ENCODE measurements at places on chromosomes 4 and X.
A peak's percentile ranks its signal among the peaks of the same experiment; 100 is the strongest.

DNA sequence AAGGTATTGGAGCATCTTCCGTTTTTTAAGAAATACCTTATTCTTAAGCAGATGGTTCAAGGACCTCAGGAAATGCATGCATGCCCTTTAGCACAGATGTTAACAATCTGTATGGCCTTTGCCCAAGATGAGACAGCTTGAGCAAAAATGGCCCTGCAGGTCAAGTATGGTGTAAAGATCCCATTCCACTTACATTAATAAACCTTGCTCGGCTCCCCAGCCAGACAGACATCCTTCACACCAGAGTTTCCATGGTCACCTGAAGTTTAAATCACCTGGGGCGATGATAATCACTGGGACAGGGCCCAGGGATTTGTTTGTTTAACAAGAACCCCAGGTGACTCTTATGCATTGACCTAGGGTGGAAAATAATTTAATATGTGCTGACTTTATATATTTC is 287.0 kb upstream of the NOCT start:
- no peak for DNase-seq

GRCh38 chrX:149003863-149004660 is 501.0 kb downstream of the IDS start:
- DNase-seq, result no peak

DNA sequence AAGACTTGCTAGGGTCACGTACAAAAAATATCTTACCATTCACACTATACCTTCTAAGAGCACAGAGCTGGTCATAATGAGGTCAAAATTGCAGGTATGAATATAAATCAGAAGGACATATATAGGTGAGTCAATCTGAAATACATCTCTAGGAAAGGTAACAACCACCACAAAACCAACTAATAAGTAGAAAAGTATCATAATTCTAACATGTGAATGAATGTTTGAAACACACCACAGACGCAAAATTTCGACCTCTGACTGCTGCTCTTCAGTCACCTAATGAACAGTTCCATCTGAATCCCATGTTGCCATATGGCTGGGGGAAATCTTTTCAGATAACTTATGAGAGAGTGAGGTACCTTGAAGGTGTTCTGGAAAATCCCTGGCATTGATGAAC is 22.1 kb downstream of the STAP1 start:
- DNase-seq, result no peak

DNA sequence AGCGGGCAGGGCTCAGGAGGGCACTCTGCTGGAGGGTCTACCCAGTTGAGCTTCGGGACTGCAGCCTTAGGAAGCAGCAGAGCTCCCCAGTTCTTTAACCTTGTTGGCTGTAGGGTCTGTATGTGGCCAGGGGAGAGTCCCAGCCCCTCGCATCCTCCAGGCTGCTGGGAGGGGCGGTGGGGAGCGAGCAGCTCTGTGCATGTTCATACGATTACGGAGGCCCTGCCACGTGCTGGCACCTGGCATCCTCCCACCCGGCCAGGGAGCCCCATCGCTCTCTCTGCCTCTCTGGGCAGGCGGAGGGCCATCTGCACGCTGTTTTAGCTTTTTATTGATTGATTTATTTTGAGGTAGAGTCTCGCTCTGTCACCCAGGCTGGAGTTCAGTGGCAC is 21.2 kb downstream of the NSG1 start:
- no peak for DNase-seq

DNA sequence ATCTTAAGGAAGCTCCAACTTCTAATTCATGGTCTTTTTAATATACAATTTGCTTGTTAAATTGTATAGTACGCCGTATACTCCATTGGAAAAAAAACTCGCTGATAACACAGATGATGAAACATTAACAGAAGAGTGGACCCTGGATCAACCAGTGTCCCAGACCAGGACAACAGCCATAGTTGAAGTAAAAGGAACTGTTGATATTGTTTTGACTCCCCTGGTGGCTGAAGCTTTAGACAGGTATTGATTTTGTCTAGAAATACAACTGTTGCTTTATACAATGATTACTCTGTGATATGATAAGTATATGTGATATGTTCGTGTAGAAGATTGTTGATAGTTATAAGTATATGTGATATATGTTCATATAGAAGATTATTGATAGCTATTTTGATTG is 91.7 kb downstream of the BLTP1 start:
- no peak for DNase-seq

GRCh38 chrX:100615005-100615404 is 21.6 kb downstream of the TSPAN6 start:
- peak; percentile 83 for DNase-seq

DNA sequence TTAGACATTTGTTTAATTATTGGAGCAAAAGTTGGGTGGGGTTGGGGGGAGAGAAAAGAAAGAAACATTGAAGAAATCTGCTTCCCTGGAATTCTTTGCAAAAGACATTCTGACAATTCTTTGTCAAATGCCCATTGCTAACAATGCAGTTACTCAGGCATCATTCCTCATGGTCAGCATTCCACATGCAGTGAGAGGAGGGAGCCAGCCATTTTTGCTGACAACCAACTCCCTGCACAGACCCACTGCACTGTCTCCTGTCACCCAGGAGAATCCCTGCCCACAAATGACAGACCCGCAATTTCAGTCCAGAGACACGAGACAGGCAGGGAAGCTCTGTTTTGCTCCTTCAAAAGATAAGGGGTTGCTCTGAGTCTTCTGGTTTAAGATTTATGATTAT is 985.1 kb upstream of the SLIT2 start:
- DNase-seq, result peak; percentile 13

GRCh38 chr4:121873604-121874003 is 3.3 kb upstream of the BBS7 start:
- DNase-seq, result peak; percentile 58

DNA sequence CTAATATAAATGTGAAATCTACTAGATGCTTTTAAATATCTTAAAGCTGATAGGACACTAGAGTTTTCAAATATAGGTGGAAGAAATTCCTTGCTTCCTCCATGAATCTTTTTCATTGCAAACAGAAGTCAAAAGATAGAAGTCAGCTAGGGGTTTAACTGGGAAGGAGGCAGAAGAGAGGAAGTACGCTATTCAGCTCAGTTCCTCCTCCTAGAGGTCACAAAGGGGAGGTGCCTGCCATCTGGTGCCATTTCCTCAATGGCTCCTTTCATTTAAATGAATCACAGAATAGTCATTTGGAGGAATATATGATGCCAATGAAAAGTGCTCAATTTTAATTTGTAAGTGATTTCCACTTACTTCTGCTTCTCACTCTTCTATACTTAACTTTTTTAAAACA is 8.5 kb downstream of the COL25A1 start:
- DNase-seq, result no peak

- DNase-seq, result no peak
Measured at GRCh38 chr4:51918251-51918650, 75.3 kb downstream of the DCUN1D4 start.

GRCh38 chr4:25585901-25586523 is 69.6 kb upstream of the SLC34A2 start:
- no peak for DNase-seq

DNA sequence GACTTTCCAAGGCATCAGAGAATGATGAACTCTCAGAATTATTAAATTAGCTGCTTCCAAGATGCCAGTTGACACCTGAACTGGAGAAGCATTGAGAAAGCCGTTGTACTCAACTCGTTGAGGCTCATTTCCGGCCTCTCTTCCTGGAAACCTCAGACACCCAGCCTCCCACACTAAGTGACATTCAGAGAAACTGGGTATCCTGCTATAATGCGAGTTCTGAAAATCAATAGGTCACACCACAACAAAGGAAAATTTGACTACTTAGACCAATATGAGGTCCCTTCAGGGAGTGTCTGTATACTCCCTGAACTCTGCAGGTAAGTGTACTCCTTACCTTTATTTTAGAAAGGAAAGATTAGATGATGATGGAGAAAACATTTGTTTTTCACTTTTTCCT is 51.2 kb downstream of the ENPEP start:
- no peak for DNase-seq

DNA sequence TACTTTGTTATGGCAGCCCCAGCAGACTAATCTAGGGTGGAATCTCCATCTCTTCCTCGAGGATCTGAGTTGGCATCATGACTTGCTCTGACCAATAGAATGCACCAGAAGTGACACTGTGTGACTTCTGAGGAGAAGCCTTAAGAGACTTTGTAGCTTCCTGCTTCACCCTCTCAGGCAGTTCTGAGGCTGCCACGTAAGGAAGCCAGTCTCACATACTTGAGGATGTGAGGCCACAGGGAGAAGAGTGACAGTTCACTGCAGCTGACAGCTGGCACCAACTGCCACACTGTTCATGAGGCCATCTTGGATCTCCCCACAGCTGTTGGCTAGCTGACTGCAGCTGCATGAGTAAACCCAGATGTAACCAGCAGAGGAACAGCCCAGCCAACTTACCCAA is 29.3 kb upstream of the BCOR start:
- DNase-seq, result no peak

- DNase-seq, result no peak
Measured at GRCh38 chrX:17435476-17435875, 60.5 kb downstream of the NHS start.

DNA sequence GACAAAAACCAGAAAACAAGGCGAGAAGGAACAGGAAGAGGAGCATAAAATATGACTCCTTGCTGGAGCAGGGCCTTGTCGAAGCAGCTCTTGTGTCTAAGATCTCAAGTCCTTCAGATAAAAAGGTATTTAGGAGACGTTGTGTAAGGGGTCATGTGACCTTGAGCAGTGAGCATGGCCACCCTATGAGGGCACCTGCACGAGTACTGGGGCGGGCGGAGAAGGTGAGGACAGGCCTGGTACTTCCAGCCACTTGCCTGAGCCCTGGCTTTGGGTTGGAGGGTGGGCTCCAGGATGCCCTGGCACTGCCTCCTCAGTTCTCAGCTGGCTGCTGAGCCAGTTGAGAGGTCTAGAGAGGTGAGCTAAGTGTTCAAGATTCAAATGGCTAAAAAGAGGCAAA is 29.9 kb downstream of the NSD2 start:
- no peak for DNase-seq

GRCh38 chrX:100973411-100973810 is 3.9 kb downstream of the ARL13A start:
- peak; percentile 10 for DNase-seq

- DNase-seq, result no peak
Measured at GRCh38 chrX:26631385-26631784, 415.4 kb downstream of the MAGEB5 start.

DNA sequence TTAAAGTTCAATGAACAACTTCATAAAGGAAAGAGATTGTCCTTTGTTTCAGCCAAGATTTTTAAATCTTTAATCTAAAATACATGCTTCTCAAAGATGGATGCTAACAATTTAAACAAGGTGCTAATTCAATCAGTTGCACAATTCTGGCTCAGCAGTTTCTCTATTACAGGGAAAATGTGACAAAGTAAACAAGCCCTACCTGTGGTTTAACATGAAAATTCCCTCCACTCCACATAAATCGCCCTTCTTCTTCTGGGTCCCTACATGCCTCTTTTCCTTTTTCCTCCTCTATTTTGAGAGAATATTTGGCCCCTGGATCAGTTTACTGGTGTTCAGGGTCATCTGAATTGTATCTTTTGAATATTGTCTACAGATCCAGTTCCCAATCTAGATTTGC is 80.6 kb downstream of the FRYL start:
- DNase-seq, result peak; percentile 15

DNA sequence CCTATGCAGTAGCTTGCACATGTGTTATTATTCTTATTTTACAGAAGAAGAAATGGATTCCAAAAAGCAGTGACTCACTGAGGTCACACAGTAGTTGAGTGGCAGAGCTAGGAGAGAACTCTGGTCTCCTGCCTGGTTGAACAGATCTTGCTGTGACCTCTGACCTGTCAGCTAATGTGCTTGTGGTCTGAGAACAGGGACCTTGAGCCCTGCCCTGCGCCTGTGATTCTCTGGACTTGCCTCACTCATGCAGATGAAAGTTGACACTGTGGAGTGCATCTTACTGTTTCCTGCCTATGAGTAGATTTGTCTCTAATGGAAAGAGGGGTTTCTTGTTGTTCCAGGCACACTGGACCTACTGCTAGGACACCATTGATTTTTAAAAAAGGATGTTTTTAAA is 32.3 kb downstream of the ETNPPL start:
- no peak for DNase-seq

DNA sequence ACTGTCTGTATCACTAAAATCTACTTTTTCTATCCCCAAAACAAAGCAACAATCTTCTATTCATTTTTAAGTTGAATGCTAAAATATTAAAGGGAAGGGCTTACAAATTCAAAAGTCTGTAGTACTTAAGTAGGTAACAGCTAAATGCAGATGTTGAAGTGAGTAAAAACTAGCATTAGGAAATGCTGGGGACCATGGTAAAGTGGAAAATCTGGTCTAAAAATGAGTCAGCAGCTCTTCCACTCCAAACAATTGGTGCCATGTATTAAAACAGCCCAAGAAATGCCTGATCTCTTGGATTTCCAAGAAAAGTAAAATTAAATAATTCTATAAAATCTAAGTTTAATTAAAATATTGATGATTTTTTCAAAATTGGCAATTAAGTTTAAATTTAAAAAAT is 73.3 kb upstream of the PPP3CA start:
- DNase-seq, result peak; percentile 16

DNA sequence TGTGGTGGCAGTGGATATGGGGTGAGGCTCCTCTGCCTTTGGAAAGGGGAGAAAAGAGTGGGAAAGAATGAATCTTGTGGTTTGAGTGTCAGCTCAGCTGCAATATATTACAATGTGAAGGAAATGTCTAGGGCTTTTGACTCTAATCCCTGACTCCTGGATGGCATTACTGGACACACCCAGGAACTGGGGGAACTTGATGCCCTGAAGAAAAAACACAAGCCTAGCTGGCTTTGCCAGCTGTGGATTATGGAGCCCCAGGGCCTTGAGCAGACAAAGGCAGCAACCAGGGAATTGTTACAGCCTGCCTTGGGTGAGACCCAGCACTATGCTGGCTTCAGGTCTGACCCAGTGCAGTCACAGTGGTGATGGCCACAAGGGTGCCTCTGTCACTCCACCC is 57.1 kb upstream of the CYSLTR1 start:
- DNase-seq, result no peak

DNA sequence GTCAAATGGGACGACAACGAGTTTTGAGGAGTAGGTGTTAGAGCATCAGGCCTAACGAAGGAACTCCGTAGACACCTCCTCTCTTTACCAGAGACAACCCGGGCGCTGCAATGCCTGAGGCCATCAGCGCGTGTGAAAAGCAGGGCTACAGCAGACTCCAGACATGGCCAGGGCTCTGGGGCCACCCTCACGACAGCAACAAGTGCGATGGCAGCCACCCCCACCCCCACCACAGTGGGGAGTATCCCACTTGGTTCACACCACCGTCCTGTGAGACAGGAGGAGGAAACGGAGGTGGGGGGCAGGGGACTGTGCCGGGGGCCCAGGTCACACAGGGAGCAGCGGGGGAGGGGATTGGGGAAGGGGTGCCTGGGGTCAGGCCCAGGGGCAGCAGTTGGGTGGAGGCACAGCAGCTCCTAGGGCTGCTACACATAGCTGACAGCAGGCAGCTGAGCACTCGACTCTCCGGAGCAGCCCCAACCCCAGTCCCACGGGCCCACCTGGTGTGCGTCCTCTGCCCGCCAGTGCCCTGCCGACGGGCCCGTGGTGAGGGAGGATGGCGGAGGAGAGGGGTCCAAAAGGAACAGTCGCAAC is 8.5 kb downstream of the LRPAP1 start:
- DNase-seq, result no peak

GRCh38 chr4:169566021-169566818 is 46.2 kb downstream of the NEK1 start:
- peak; percentile 87 for DNase-seq

- DNase-seq, result no peak
Measured at GRCh38 chr4:10959586-10959985, 275.0 kb upstream of the CLNK start.

GRCh38 chrX:1813809-1814208 is 198.9 kb downstream of the ASMT start:
- no peak for DNase-seq

All from adipocyte (in vitro differentiated cells).